ENCODE measurements at places on chromosomes 5 and 9. TPM values are rescaled to one million over a fixed set of nuclear protein-coding genes. Genes with fewer than 3 reads are reported as not detected.

- DNase-seq, result no peak
- H3K36me3 ChIP-seq, result no peaks in the 10 kb centered on the region
- H3K27ac ChIP-seq, result no peak overlapping the region
- peaks cover 24% of the 10 kb centered on the region for H3K4me1 ChIP-seq
- no peaks in the 10 kb centered on the region for H3K27me3 ChIP-seq
Measured at GRCh38 chr5:167731951-167732350, 559.5 kb upstream of the WWC1 start.

GRCh38 chr9:28782630-28783029, 1209.3 kb upstream of the C9orf72 start:
- no peak for DNase-seq
- H3K27me3 ChIP-seq, result no peaks in the 10 kb centered on the region
- H3K36me3 ChIP-seq, result no peaks in the 10 kb centered on the region
- H3K4me1 ChIP-seq, result peaks cover 19% of the 10 kb centered on the region
- no peak overlapping the region for H3K27ac ChIP-seq

- DNase-seq, result no peak
- peak overlapping the region; percentile 80 for H3K27ac ChIP-seq
- H3K4me1 ChIP-seq, result peaks cover 20% of the 10 kb centered on the region
- peak overlapping the region; percentile 24 for H3K4me3 ChIP-seq
- H3K36me3 ChIP-seq, result no peaks in the 10 kb centered on the region
Measured at GRCh38 chr5:172816925-172817562, 17.0 kb upstream of the ERGIC1 start.

The CARD9 gene
- 3.6 TPM for total RNA-seq

The TLR4 gene
- 0.78 TPM for total RNA-seq

DNA sequence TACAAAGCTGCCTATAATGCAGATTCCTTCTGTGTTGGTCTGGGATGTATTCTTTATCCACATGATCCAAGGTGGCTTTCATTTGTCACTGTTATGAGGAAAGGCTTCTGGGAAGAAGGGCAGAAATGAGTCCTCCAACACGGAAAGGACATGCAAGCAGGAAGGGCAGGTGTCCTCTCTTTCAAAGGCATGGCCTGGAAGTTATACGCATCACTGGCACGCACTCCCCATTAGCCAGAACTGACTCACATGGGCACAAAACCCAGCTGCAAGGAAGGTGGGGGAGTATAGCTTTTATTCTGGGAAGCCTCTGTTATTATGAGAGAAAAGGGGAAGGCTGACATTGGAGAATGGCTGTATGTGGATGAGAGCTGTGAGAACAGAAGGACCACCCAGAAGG, 141.3 kb upstream of the ZNF618 start:
- H3K36me3 ChIP-seq, result no peaks in the 10 kb centered on the region
- no peak overlapping the region for H3K27ac ChIP-seq
- no peak overlapping the region for H3K4me3 ChIP-seq
- no peak for DNase-seq
- H3K4me1 ChIP-seq, result no peaks in the 10 kb centered on the region
- H3K27me3 ChIP-seq, result peaks cover 8% of the 10 kb centered on the region

GRCh38 chr5:172091956-172092732, 85.7 kb upstream of the FBXW11 start:
- H3K4me3 ChIP-seq, result no peak overlapping the region
- peaks cover 1% of the 10 kb centered on the region for H3K36me3 ChIP-seq
- H3K27ac ChIP-seq, result no peak overlapping the region
- no peak for DNase-seq

DNA sequence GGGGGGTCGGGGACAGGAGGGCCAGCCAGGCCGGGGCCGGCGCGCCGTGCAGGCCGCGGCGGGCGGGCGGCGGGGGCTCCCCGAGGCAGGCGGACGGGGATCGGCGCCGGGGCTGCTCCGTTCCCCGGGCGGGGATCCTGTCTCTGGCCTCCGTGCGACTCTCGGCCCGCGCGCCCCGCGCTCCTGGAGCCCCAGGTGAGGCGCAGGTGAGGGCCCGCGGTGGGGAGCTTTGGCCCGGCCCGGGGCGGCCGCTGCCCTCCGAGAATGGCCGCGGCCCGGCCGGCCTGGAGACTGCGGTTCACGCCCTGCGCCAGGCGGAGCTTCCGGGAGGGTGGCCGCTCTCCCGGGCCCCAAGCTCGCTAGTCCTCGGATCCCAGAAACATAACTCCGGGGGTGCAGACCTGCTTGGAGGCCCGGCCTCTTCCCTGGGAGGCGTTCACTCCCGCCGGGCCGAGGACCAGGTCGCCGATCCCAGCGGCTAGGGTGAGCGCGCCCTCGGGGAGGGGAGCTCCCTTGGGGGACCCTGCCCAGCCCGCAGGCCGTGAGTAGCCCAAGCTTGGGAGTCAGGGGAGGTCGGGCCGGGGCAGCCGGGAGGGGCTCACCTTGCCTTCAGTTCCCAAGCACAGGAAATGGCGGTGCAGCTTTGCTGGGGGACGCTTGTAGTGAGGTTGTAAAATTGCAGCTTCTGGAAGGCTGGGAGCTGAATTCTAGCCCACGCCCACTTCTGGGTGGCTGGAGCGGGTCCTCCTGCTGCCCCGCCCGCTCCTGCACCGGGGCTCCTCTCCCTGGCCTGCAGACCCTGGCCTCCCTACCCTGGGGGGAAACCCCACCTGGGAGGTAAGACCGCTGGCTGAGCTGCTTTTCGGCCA, 723 bp downstream of the PPP1R26 start:
- peaks cover 10% of the 10 kb centered on the region for H3K36me3 ChIP-seq
- no peak for DNase-seq
- peak overlapping the region; percentile 34 for H3K27ac ChIP-seq
- peak overlapping the region; percentile 68 for H3K4me3 ChIP-seq
- H3K4me1 ChIP-seq, result peaks cover 10% of the 10 kb centered on the region

The CD274 gene
- total RNA-seq, result 0.29 TPM

GRCh38 chr9:108434502-108434901, 421.3 kb downstream of the ACTL7B start:
- H3K36me3 ChIP-seq, result peaks cover 3% of the 10 kb centered on the region
- no peak overlapping the region for H3K4me3 ChIP-seq
- no peaks in the 10 kb centered on the region for H3K4me1 ChIP-seq
- no peak overlapping the region for H3K27ac ChIP-seq
- peaks cover 4% of the 10 kb centered on the region for H3K27me3 ChIP-seq

GRCh38 chr5:133200256-133200655, 148.4 kb downstream of the HSPA4 start:
- DNase-seq, result no peak
- H3K27ac ChIP-seq, result no peak overlapping the region
- peaks cover 4% of the 10 kb centered on the region for H3K27me3 ChIP-seq

DNA sequence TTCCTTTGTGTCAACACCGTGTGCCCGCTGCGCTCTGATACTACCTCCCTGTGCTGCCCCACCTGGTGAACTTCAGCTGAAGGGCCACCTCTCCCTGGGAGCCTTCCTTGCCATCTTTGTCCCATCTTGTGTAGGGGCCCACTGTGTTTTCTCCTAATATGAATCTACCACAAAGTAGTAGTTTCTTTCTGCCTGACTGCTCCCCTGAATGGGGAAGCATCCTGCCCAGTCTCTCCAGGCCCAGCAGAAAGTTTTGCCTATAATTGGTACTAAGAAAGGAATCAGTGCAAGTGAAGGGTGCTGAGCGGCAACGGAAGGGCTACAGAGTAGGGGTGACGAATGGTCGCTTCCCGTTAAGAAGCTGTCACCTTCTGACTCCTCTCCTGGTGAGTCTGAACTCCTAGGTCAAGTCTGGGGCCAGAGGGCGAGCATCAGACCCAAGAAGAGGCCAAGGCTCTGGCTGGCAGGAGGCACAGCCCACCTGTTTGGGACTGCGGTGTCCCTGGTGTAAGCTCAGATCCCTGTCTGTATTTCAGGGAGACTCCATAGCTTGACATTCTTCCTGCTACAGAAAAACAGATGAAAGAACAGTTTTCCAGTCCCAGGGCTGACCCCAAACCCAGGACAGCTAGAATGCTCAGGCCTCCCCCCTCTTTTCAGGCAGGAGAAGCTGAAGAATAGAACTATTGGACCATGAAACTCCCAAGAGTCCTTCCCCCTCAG, 24.1 kb downstream of the WWC1 start:
- no peaks in the 10 kb centered on the region for H3K27me3 ChIP-seq
- peaks cover 53% of the 10 kb centered on the region for H3K4me1 ChIP-seq
- H3K4me3 ChIP-seq, result no peak overlapping the region
- no peak for DNase-seq

DNA sequence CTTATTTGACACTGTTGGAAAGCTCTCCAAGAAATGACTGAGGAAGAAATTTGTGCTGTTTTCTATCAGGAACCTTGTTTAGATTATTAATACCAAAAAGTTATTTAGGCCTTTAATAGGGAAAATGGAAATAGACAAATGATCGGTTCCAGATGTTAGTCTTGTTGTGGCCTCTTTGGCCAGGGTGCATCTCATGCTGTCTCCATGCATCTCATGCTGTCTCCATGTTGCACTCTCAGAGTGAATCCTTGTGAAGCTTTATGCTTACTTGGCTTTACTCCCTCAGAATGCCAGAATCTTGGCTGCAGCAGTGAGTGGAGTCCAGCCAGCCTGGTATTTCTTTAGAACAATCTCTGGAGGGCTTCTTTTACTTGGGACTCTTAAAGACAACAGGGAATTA, 185.5 kb downstream of the ARHGAP26 start:
- H3K4me1 ChIP-seq, result peaks cover 3% of the 10 kb centered on the region
- no peaks in the 10 kb centered on the region for H3K27me3 ChIP-seq

DNA sequence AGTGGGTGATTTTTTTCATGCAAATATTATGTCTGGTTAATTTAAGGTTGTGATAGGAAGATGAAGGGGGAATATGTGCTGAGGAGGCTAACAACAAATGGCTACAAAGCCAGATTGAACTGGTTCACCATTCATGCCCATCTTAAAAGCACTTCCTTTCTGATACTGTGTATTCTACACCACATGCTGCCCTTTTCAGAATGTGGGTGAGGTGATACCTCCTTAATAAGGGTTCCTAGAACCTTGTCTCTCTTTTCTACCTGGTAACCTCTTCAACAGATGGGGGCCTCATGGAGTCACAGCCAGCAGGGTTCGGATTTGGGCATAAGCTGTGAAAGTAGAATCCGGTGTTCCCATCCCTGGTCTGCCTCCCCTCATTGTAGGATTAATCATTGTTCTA, 1064.0 kb upstream of the SEMA6A start:
- no peaks in the 10 kb centered on the region for H3K27me3 ChIP-seq
- DNase-seq, result no peak
- no peak overlapping the region for H3K27ac ChIP-seq
- no peak overlapping the region for H3K4me3 ChIP-seq
- H3K4me1 ChIP-seq, result no peaks in the 10 kb centered on the region

Measured in mesothelial cell of epicardium (in vitro differentiated cells).